ENCODE measurements at places on chromosomes 12 and 14.

DNA sequence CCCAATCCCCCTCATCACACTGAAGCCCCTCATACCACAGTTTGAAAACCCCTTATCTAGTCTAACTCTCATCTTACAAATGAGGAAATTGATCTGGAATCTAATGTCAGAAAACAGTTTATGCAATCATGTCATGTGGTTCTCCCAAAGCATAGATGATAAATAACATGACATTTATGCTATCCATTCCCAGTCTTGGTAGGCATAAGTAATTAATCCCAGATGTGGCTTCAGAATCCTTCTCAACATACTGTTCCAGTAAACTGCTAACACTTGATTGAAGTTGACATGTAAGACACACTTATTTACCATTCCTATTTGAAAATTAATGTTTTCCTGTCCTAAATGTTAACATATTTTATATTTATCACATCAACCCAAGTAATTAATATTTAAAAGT lies 168.7 kb downstream of the GALC start:
- no peak for DNase-seq

DNA sequence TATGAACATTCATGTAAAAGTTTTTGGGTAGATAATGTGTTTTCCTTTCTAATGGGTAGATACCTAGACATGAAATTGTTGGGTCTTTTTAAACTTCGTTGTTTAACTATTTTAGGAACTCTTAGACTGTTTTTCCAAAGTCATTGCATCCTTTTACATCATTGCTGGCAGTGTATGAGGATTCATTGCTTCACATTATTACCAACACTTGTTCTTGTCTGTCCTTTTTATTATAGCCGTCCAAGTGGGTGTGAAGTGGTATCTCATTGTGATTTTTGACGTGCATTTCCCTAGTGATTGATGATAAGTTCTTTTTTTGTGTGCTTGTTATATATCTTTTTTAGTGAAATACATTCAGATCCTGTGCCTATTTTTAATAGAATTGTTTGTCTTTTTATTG lies 39.4 kb downstream of the USP15 start:
- DNase-seq = no peak

GRCh38 chr12:43362910-43363694 lies 188.9 kb downstream of the ADAMTS20 start:
- DNase-seq = no peak

DNA sequence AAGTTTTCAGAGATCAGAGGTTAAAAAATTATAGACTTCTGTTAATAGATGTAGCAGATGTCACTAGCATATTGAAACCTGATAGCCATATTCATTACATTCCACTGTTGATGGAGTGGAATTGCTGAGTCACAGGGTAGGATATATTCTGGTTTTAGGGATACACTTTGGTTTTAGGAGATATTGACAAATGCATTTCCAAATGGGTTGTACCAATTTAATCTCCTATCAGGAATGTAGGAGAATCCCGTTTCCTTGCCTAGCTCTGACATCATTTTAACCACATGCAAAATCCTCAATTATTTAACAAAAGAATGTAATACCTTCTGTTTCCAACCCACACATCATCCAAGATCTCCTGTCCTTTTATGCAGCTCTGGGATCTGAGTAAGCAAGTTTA lies 30.7 kb upstream of the ESR2 start:
- no peak for DNase-seq

GRCh38 chr12:6424866-6425265 lies 19.9 kb upstream of the CD27 start:
- no peak for DNase-seq

- DNase-seq = no peak
Observed at GRCh38 chr14:102668291-102668873, 75.9 kb downstream of the RCOR1 start.

- DNase-seq = peak; percentile 31
Observed at GRCh38 chr12:120012067-120012621, 23.1 kb downstream of the BICDL1 start.

GRCh38 chr12:78753058-78753457 lies 111.5 kb upstream of the SYT1 start:
- no peak for DNase-seq

DNA sequence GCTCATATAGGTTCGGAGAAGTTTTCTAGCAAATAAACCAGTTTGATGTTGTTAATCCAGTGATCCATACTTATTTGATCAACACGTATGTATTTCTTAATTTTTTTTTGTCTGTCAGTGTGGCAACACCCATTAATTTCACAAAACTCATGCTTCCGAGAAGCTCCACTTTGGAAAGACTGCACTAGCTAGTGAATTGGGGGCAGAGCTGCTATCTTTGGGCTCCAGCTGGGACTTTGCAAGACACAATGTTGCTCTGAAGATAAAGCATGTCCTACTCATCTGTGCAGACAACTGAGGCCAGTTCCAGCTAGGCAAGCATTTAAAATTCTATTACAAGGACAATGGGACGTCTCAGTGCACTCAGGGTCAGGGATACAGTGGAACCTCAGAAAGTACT lies 298.4 kb downstream of the NUAK1 start:
- DNase-seq = no peak

- no peak for DNase-seq
Observed at GRCh38 chr14:77603654-77604255, 12.7 kb downstream of the SPTLC2 start.

DNA sequence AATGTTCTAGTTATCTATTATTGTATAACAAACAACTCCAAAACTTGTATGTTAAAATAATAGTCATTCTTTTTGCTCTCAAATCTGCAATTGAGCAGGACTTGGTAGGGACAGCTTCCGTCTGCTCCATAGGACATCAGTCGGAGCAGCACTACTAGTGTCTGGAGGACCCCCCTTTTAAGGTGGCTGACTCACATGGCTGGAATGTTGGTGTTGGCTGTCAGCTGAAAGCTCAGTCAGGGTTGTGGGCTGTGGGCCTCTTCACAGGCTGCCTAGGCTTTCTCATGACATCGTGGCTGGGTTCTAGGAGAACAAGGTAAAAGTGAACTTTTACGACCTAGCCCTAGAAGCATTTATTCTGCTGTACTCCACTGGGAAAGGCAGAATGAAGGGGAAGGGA lies 160.6 kb downstream of the ANO4 start:
- no peak for DNase-seq

GRCh38 chr12:85385406-85385805 lies 105.4 kb downstream of the ALX1 start:
- no peak for DNase-seq

DNA sequence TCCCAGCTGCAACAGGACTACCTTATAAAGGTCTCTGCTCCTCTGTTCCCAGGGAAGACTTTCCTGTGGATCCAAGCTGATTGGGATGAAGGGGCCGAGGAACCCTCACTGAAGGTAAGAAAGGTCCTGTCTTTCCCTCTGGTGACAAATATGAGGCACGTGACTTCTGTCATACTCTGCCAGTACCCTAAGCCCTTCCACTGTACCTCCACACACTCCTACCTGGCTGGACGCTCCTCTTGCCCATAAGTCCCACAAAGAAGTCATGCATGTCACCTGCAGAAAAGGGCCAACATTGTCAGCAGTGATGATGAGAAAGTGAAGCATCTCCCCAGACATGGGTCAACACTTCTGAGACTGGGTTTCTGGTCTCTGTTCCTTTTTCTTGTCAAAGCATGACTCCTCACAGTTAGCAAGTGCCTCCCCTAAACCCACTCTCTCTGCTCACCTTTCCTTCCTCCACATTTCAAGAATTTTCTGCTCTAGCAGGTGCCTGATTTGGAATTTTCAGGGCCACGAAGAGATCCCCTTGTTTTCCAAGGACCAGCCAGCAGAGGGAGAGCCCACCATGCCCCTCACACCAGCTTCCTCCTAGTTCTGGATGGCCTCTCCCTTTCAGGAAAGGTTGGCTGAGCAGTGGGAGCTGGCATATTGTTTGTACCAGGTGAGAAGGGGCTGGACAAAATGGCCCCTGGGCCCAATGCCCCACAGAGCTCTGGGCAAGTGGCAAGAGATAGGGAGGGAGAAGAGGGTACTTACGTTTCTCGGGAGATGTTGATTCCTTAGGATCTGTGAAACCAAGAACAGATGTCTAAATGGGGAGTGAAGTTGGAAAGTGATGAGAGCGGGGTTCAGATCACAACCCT lies 3.5 kb downstream of the TAC3 start:
- DNase-seq = no peak

DNA sequence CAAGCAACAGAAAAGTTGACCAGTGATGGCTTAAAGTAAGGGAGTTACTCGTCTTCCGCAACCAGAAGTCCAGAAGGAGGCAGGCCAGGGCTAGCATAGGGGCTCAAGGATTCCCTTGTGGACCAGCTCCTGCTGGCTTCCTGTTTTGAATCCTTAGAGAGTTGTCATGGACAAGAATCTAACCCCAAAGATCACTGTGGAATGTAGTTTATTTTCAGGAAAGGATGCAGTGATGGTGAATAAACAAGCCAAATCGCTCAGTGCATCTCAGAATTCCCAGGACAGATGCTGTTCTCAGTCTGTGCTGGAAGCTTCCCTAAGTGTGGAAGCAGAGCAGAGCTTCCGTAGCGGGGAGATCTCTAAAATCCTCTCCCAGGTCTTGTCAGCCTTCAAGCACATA lies 311.3 kb downstream of the C12orf75 start:
- no peak for DNase-seq

DNA sequence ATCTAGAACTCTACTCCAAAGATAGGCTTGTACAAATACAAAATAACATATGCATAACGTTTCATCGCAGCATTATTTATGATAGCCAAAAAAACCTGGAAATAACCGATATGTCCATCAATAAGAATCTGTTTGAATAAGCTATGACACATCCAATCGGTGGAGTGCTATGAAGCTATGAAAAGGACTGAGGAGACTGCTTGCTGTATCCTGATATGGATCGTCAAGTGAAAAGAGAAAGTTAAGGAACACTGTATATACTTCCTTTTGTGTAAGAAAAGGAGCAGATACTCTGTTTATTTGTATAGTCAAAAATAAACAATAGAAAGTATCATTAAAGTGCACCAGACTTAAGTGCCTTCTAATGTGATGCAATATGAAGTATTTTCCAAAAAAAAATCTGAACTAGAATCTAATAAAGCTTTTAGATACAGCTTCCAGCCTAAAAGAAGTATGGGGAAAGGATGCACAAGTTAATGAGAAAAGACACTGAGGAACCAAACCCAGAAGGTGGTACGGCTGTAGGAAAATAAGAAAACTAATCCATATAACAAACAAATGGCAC lies 645 bp upstream of the KLHDC1 start:
- no peak for DNase-seq

GRCh38 chr12:56389412-56389811 lies 26.8 kb upstream of the APOF start:
- DNase-seq = no peak

DNA sequence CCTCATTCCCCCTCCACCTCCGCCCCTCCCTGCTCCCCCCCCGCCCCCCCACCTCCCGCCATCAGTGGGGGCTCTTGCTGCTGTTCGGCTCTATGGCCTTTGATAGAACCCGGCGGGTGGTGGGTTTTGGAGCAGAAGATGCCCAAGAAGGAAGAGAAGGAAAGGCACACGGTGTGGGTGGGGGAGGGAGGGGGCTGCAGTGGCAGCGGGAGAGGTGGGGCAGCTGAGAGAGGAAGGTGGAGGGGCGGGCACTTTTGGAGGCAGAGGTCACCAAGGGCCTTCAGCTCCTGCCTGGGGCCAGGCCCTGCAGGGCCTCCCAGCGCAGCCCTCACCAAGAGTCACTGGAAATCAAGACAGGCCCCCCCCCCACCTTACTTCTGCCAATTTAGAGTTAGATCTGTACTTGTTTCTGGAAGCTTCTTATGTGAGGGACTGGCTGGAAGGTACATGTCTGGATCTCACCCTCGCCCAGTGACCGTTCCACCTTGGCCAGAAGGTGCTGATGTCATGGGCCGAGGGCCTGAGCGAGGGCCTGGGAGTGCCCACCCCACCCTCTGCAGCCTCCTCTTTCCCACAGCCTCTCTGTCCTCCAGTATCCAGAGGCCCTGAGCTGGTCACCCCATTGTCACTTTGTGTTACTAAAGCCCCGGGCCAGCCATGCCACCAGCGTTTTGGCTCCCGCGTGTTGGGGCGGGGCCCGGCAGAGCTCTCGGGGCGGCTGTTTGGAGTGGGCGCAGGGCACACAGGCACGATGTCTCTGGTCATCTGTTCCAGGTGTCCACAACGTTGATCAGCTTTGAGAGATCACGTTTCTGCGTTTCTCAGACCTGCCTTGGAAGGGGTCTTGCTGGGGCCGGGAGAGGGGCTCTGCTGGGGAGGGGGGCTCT lies 153.9 kb downstream of the KIF26A start:
- DNase-seq = no peak

DNA sequence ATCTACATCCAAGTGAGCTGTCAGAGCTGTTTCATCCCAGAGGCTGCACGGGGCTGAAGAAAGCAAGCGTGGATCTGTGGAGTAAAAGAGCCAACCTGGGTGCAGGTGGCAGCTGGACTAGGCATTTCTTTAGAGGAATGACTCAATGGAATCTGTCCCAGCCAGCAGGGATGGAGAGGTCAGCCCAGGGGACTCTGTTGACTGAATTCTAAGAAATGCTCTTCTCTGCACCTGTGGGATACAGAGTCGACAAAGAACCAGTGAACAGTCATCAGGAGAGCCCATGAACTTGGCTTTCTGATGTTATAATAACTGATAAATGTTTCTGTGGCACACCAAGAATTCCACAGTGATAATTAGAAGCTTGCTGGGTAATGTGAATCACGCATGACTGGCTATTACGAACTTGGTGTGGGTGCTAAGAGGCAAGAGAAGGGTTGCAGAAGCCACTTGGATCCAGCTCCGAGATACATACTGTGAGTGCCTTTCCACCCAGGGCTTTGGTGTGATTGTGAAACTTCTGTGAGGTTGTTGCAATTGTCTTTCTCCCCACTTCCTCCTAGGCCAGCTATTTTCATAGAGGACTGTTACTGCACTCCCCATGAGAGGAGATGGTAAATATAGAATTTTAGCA lies 16.2 kb downstream of the PYGL start:
- DNase-seq = no peak

DNA sequence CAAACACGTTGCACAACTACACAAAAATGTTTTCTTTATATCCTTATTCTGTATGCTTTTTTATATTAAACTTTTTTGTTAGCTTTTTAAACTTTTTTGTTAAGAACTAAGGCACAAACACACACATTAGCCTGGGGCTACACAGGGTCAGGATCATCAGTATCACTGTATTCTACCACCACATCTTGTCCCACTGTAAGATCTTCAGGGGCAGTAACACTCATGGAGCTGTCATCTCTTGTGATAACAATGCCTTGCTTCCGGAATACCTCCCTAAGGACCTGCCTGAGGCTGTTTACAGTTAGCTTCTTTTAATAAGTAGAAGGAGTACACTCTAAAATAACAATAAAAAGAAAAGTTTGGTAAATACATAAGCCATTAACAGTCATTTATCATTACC lies 42.2 kb downstream of the PLEKHA5 start:
- DNase-seq = no peak

GRCh38 chr12:64478661-64479060 lies 26.7 kb downstream of the TBK1 start:
- no peak for DNase-seq

- DNase-seq = no peak
Observed at GRCh38 chr12:100391856-100392255, 35.0 kb downstream of the SLC17A8 start.

DNA sequence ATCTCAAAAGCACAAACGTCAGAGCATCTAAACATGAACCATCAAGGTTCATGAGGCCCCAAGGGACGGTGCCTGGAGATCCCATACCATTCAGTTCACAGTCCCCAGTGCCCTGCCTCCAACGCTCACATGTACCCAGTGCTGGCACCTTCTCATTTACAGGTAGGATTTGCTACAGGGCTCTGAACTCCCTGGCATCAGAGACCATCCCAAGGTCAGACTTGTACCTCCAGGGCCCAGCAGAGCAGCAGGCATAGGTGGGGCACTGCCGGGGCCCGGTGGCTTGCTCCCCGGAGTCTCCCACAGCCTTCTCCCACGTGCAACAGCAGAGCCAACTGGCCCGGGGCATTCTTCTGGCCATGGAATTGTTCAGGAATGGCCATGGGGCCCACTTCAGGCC lies 114.8 kb downstream of the BCL11B start:
- no peak for DNase-seq
